ENCODE measurements at places on chromosomes 6 and 20.

GRCh38 chr20:34968042-34968775, 12.5 kb downstream of the MYH7B start:
- DNase-seq, result no peak

- peak; percentile 86 for DNase-seq
Observed at GRCh38 chr20:50824137-50824536, 29.3 kb downstream of the BCAS4 start.

GRCh38 chr20:41534170-41534569, 84.0 kb downstream of the CHD6 start:
- DNase-seq, result no peak

GRCh38 chr6:116060572-116061283, at the start of gene FRK:
Gene FRK (minus strand): TSS chr6:116060891. CDS start chr6:116060311, 580 bp downstream.
- peak; percentile 24 for DNase-seq

DNA sequence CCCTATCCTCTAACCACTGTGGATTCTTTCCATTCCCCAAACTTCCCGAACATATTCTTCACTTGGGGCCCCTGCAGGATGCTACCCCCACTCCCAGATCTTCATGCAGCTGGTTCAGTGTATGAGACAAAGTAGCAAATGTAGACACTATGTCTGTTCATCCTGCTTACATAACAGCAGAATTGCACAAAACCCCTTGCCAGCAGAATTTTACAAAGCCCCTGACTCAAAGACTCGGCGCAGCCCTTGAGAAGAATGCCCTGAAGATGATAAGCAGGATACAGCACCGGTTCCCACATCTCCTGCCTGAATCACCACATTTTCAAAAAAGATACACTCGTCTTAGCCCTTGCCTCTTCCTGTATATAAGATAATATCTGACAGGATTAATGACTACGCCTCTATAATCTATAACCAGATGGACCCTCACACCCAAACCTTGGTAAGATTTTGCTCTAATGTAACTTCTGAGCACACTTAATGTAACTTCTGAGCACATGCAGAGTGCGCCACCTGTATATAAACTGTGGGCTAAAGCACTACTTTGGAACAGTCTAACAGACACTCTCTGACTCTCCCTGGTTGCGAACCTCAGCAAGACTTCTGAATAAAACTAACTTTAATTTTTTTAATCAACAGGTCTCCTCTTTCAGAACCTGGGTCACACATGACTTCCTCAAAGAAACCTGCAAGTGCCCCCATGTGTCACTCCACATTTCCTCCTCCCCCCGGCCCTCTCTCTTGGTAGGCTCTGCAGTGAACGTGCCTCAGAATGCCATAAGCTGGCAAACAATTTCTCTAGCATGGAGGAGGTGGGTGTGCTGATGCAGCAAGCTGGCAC, 28.7 kb downstream of the RALGAPA2 start:
- DNase-seq, result no peak

GRCh38 chr6:27139756-27140579, 107.5 kb upstream of the PRSS16 start:
- peak; percentile 26 for DNase-seq

DNA sequence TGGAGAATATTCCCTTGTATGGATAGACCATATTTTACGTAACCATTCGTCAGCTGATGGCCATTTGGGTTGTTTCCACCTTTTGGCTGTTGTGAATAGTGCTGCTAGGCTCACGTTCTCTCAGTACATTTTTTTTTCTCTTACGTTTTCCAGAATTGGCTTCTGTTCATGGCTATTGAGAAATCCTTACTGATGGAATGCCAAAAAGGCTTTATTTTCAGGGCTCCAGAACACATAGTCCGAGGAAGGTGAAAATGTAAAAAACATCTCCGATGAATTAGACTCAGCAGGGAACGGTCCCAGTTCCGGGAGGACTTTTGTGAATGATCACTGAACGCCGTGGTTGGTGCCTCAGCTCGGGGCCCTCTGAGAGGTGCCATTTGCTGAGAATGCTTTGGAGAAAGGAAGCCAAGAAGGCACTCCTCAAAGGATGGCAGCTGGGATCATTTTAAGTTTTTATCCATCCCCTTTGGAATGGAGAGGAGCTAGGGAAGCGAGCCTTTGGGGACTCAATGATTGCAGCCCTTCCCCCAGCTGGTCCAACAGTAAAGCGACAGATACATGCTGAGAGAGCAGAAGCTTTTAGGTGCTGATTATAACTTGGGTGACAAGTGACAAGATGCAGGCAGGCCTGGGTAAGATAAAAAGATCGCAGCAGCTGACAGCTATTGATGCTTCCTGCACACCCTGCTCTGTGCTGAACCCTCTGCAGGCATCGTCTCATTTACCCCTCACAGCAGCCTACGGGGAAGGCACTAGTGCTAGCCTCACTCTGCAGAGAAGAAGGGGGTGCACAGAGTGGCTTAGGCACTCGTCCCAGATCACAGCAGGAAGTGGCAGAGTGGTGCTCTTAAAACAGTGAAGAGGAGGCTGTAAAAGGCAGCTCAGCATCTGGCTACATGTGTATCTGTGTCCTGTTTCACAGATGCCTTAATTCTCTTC, 133.4 kb upstream of the KCNG1 start:
- peak; percentile 57 for DNase-seq

DNA sequence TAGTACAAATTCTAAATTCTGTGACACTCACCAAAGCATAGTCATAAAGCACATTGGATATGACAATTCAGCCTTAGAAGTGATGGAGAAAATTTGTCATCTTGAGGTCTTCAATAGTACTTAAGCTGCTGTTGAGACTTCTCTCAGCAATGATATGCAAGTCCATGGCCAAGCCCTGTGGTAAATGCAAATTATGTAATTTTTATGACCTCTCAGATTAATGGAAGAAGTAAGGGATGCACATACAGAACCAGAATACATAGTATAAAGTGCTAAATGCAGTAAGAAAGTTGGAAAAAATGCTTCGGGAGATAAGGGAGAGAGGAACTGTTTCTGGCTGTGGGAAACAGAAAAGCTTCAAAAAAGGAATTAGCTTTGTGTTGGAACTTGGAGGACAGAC, 700.7 kb downstream of the RNF144B start:
- DNase-seq, result no peak

DNA sequence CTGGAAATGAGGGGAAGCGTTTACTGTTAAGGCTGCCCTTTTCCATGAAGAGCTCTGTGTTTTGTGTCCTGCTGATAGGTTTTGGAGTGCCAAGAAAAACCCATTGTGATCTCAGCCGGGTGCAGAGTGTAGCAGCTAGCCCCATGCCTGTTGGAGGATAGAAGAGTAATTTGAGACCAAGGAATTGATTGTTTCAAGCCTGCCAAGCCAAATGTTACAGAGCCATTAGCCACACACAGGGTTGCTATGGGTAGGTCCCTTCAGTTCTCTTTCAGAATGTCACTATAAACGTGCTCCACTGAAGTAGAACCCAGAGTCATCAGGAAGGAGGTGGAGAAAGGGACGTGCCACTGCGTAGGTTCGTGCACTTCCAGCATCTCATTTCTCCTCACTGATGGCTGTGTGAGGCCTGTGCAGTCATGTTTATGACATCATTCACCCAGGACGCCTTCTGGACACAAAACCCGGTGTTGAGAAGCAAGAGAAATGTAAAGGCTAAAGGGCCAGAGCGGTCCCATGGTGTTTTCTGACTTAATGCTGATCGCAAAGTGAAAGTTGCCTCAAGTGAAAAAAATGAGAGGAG, 6.6 kb downstream of the GMPR start:
- DNase-seq, result peak; percentile 51

- DNase-seq, result peak; percentile 49
Observed at GRCh38 chr20:45833883-45834796, 541 bp downstream of the SNX21 start.

GRCh38 chr6:170087941-170088581, 202.8 kb downstream of the DLL1 start:
- DNase-seq, result no peak

GRCh38 chr6:126804332-126805064, 314.0 kb upstream of the RSPO3 start:
- DNase-seq, result peak; percentile 55

DNA sequence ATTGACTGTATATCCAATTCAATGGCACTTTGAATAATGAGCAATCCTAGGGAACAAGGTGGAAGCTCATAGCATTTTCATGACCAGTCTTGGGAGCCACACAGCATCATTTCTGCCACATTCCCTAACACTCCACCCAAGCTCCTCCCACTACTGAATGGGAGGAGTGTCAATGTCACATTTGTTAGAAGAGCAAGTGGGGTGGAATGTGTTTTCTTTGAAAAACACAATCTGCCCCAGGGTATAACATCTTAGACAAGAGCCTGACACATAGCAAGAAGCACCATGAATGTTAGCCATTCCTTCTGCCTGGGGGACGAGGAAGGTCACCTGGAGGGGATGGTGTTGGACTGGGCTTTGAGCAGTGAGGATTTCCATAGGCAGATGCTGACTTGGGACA, 258.3 kb upstream of the PMEPA1 start:
- DNase-seq, result no peak
